ENCODE measurements at places on chromosomes 5 and 9.
A peak's percentile ranks its signal among the peaks of the same experiment; 100 is the strongest.

DNA sequence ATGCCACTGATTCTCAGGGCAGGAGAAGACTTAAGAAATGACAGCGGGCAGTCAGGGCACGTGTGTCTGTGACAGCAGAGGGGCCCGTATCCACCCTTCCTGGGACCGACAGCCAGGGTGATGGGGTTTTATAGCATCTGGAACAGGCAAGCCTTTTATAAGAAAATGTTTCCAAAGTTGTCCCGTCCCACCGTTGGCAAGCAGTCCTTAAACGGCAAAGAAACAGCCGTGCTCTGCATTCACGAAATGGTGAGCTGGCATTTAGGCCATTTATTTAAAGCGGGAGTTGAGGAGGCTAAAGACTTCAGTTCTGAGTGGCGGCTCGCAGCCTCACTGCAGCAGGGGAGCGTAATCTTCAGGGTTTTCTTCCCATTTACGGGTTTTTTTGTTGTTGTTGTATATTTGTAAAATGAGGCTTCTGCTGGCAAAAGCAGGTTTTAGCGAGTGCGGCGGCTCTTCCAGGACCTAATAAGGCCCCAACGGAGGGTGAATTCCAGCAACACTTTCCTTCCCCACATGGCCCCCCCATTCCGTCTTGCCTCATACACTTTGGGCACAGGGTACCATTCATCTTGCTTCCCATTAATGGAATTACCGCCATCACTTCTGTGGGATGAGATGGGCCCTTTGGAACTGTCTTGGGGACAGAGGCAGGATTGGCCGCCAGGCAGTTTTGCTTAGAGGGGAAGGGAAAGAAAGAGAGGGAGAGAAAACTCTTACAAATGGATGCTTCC, 15.8 kb downstream of the NEK6 start:
- DNase-seq: no peak

DNA sequence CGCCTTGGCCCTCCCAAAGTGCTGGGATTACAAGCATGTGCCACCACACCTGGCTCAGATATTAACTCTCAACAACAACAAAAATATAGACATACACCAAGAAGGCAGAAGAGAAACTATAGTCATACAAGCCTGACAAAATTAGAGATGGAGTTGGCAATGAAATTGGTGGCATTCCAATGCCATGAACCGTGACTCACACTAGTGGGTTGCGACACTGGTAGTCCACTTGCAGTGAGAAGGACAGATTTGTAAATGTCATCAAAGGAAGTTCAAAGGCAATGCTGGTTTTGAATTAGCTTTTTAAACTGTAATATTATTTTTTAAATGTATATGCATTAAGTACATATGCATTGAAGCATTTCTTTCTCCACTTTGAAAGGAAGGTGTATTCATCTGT, 8.5 kb upstream of the DNAJC25 start:
- DNase-seq: peak; percentile 88

DNA sequence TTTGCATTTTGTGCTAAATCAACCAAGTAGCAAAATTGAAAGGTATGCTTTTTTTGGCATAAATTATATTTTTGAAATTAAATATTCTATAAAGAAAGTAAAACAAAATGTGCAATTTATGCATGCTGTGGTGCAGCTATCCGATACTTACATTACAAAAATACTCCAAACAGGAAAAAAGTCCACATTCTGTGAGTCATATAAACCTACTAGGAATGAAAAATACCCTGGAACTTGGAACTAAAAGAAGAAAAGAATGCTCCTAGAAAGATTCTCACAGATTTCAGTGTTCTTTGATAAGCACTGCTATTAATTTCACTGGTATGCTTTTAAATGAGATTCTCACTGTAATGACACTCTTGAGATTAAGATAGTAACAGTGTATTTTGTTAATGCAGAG, 92.6 kb downstream of the OSMR start:
- peak; percentile 26 for DNase-seq

GRCh38 chr5:132836852-132837251, 6.4 kb upstream of the SHROOM1 start:
- DNase-seq: no peak

GRCh38 chr5:38846379-38847011, 683 bp downstream of the OSMR start:
- DNase-seq: no peak

DNA sequence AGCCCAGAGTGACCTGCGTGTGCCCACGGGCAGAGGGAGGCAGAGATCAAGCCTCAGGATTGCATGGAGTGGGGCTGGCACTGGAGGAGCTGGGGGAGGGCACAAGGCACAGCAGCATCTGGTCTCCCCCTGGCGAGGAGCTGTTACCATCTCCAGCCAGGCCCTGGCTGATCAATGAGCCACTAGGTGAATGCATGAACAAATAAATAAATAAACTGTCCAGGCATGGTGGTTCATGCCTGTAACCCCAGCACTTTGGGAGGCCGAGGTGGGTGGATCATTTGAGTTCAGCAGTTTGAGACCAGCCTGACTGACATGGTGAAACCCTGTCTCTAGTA, 14.3 kb upstream of the PSMB7 start:
- DNase-seq: no peak

DNA sequence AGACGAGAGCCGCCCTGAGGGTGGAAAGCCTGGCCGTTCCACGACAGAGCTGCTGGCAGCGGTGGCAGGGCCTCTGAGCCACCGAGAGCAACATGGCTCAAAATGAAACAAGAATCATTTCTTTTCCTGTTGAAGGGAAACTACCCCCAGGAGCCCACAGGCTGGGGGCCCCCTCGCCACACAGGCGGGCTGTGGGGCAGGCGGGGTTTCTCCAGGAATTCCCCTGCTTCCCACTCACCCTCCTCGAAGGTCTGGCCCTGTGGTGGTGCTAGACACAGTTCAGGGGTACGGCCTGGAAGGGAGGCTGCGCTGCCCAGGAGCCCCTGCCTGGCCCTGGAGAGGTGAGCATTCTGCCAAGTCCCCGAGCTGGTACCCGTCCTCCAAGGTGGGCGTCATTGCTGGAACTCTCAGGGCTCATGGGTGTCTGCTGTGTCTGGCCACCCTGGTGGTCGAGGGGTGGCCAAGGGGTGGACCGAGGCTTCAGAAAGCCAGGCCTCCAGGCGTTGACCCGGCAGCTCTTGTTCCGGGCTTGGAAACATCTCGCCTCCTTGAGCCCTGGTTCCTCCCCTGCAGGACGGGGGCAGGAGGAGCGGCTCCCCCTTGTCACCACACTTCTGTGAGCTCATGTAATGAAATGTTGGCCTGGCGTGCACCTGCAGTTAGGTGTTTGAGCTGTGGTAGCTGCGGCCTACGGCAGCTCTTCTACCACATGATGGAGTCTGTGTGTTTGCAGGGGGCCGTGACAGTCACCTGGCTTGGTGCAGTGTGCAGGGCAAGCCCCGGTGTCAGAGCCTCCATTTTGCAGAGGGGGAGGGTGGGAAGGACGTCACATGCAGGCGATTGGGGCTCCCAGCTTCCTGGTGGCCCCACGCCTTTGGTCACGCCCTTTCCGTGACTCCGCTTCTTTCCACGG, 65.3 kb downstream of the RXRA start:
- DNase-seq: no peak

GRCh38 chr5:109755761-109756160, 66.0 kb downstream of the MAN2A1 start:
- DNase-seq: no peak

DNA sequence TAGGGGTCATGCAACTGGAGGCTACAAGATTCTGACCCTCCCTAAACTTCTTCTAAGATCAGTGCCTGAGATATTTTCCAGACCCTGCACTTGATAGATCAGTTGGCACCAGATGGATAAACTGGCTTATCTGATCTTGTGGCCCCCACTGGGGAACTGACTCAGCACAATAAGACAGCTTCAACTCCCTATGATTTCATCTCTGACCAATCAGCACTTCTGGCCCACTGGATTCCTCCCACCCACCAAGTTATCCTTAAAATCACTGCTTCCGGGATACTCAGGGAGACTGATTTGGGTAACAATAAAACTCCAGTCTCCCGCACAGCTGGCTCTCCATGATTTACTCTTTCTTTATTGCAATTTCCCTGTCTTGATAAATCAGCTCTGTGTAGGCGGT, 2180.4 kb upstream of the WWC1 start:
- no peak for DNase-seq

GRCh38 chr9:86714999-86715398, 232.3 kb downstream of the GAS1 start:
- peak; percentile 45 for DNase-seq

DNA sequence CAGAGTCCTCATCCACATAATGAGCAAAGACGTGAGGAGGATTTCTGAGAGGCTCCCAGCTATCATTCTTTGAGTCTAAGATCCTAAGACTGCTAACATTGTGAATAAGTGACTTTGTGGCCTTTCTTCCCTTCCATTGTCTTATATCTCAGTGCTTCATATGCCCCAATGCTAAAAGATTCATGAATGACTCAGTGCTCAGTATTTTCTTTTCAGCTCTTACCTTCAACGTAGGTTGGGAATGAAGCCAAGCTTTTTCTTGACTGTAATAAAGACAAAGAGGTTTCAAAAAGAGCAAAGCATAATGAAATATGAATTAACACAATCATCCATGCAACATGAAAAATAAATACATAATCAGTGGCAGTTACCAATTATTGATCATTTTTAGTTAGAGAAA, 146.4 kb downstream of the ENTREP1 start:
- DNase-seq: peak; percentile 67

DNA sequence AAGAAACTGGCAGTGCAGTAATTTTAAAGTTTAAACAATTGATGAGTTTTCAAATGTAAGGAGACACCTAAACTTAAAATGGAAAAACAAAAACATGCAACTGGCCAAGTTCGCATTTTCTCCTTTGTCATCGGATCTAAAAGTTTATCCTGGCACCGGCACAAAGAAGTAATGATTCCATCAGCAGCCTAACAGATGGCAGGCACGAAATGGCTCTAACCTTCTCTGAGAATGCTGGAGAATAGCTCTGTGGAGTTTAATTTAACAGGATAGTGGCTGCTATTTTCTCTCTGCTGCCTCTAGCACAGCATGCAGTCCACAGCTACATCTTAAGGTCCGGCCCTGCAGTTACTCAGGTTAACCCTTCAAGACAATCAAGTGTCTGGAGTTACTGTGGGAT, 82.2 kb downstream of the PRELID2 start:
- peak; percentile 79 for DNase-seq

- DNase-seq: no peak
These were observed 133.4 kb downstream of the SEMA6A start for GRCh38 chr5:116441223-116441622.

All from cardiac fibroblast (primary cell).